Esophagus squamous epithelium (tissue), 5 donors: ENCODE measurements at places on chromosomes 12 and 14.

GRCh38 chr12:21001778-21002177 lies 129.2 kb upstream of the SLCO1B1 start:
- no peak overlapping the region for H3K4me3 ChIP-seq
- no peaks in the 10 kb centered on the region for H3K27me3 ChIP-seq
- no peaks in the 10 kb centered on the region for H3K36me3 ChIP-seq
- no peaks in the 10 kb centered on the region for H3K4me1 ChIP-seq

- H3K27ac ChIP-seq = no peak overlapping the region
- no peaks in the 10 kb centered on the region for H3K27me3 ChIP-seq
- H3K4me1 ChIP-seq = no peaks in the 10 kb centered on the region
- DNase-seq = no peak
- no peak overlapping the region for H3K4me3 ChIP-seq
- no peaks in the 10 kb centered on the region for H3K36me3 ChIP-seq
Measured at GRCh38 chr14:46940611-46941010, 289.0 kb upstream of the RPL10L start.

GRCh38 chr12:120586206-120586605 lies 5.0 kb upstream of the POP5 start:
- H3K4me3 ChIP-seq = no peak overlapping the region
- H3K27ac ChIP-seq = no peak overlapping the region
- no peaks in the 10 kb centered on the region for H3K36me3 ChIP-seq
- no peaks in the 10 kb centered on the region for H3K27me3 ChIP-seq

DNA sequence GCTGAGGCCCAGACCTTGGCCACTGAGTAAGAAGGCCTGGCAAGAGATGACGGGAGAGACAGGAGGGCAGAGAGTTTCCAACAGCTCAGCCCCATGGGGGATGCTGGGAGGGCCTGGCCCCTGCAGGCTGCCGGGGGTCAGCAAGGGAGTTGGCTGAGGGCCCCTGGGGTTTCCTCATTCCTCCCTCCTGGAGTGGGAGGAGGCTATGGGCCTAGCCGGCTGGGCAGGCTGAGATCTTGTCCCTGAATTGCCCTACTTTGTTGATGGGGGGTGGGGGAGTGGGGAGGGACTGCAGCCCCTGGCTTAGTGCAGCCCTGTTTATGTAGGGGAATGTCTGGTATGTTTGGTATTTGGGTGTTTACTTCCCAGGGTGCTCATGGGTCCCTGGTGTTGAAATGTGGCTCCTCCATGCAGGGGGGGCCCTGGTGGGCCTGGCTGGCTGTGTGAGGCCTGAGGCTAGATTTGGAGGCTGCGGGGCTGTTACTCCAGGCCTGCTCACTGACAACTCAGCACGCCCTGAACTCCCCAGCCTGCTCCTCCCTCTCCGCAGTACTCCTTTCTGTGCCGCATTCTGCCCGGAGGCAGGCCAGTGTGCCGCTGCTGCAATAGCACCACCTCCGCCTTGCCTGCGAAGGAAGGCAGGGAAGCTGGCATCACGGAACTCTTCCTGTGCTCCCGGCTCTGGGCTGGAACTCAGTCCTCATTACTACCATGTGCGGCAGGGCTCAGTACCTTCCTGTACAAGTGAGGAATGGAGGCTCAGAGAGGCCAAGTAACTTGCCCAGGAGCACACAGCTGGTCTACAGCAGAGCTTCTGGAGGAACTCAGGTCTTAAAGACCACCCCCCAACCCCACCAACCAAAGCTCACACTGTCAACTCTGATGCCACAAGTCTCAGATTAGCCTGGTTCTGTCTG lies 25.3 kb downstream of the JDP2 start:
- peaks cover 56% of the 10 kb centered on the region for H3K4me1 ChIP-seq
- H3K27ac ChIP-seq = peak overlapping the region; percentile 83
- H3K36me3 ChIP-seq = peaks cover 28% of the 10 kb centered on the region
- H3K4me3 ChIP-seq = no peak overlapping the region

DNA sequence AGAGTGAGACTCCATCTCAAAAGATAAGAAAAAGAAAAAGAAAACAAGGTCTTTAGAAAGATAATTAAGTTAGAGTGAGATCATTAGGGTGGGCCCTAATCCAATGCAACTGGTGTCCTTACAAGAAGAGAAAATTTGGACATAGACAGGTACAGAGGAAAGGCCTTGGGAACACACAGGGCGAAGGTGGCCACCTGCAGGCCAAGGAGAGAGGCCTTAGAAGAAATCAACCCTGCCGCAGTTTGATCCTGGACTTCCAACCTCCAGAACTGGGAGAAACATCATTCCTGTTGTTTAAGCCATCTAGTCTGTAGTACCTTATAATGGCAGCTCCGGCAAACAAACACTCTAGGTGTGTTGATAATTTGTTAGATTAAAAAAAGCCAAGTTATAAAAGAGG lies 491.9 kb downstream of the MED13L start:
- no peak overlapping the region for H3K27ac ChIP-seq
- no peak overlapping the region for H3K4me3 ChIP-seq
- DNase-seq = no peak
- H3K4me1 ChIP-seq = no peaks in the 10 kb centered on the region

DNA sequence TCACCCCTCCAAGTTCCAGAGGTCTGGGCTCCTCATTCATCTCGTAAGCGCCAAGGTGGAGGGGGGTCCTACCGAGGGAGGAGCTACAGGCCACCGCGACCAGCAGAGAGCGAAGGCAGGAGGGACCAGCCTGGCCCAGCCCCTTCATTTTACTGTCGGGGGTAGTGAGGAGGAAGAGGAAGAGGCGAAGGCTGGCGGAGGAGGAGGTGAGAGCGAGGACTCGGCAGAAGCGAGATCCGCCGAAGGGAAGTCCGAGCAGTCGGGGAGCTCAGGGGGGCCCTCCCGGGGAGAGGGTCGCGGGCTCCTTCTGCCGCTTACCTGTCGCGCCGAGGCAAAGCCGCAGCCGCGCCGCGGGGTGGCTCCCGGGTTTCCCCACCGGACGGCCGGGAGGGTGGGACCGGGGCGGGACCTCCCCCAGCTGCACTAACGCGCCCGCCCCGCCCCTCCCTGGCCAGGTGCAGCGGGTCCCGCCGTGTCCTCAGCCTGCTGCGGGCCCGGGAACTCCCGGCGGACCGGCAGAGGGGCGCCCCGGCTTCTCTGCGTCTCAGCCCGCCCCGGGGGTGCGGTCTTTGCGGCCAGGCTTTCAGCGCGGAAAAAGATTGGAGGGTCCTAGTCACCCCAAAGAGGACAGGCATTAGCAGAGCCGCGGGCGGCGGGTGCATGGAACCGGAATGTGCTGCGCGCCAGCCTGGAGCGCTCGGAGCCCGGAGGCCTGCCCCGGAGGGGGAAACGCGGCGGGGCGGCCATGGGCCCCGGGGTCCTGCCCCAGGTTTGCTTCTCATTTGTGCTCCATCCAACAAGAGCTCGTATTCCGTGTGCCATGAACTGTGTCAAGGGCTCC lies at the start of gene GALNT6:
Gene GALNT6, minus strand, starts transcription at position 124 of the 841 bp plus-strand sequence. CDS start 11,625 bp downstream, outside the sequence.
- H3K27ac ChIP-seq = peak within 1 kb of the TSS; percentile 34
- H3K36me3 ChIP-seq = no peaks in the 10 kb centered on the region
- H3K4me3 ChIP-seq = peak within 1 kb of the TSS; percentile 67

GRCh38 chr12:3243376-3244084 lies 166.4 kb downstream of the TSPAN9 start:
- no peak for DNase-seq
- no peak overlapping the region for H3K4me3 ChIP-seq
- H3K36me3 ChIP-seq = no peaks in the 10 kb centered on the region
- no peaks in the 10 kb centered on the region for H3K4me1 ChIP-seq

- H3K4me1 ChIP-seq = peaks cover 21% of the 10 kb centered on the region
- H3K27me3 ChIP-seq = no peaks in the 10 kb centered on the region
- H3K4me3 ChIP-seq = no peak overlapping the region
- DNase-seq = no peak
- no peaks in the 10 kb centered on the region for H3K36me3 ChIP-seq
- H3K27ac ChIP-seq = peak overlapping the region; percentile 10
Measured at GRCh38 chr14:100062590-100062989, 2.6 kb upstream of the EVL start.

GRCh38 chr14:105862581-105863239 lies 336.3 kb downstream of the TMEM121 start:
- H3K4me1 ChIP-seq = no peaks in the 10 kb centered on the region
- no peak overlapping the region for H3K27ac ChIP-seq
- no peak overlapping the region for H3K4me3 ChIP-seq

DNA sequence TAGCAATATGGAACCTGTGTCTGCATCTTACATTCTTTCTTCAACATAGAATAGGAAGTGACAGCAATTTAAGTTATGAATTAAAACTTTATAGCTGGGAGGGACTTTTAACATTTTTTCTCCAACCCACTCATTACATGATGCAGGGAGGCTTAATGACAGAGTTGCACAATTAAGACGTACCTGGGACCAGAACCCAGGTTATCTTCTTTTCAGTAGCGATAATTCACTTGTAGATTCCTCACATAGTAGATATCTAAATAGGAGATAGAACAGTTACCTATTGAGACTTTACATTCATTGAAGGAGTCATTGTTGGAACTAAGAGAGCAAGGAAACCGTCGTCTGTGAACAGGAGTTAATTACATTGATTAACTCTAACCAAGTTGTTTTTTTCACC lies 5.1 kb downstream of the SRGAP1 start:
- peaks cover 17% of the 10 kb centered on the region for H3K4me1 ChIP-seq
- H3K4me3 ChIP-seq = no peak overlapping the region

- H3K4me1 ChIP-seq = peaks cover 44% of the 10 kb centered on the region
- no peak for DNase-seq
- H3K27me3 ChIP-seq = no peaks in the 10 kb centered on the region
- H3K27ac ChIP-seq = peak overlapping the region; percentile 97
Measured at GRCh38 chr12:110498984-110499706, 2.8 kb downstream of the VPS29 start.

DNA sequence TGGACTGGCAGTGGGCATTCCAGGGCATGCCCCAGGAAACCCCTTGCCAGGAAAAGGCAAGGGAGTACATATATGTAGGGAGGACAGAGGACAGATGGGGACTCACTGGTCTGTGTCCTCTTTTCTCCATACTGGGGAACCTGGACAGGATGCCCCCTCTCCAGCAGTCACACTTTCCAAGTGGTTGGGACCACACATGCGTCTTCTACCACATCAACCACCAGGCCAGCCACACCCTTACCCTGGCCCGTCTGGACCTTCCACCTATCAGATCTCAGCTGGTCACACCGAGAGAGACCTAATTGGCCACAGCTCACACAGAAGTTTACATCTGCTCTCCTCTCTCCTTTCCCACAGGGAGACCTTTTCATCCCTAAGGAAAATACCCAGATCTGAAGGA lies 8.3 kb downstream of the ANKRD33 start:
- H3K27ac ChIP-seq = peak overlapping the region; percentile 63
- DNase-seq = no peak
- H3K4me3 ChIP-seq = no peak overlapping the region
- H3K36me3 ChIP-seq = no peaks in the 10 kb centered on the region
- peaks cover 3% of the 10 kb centered on the region for H3K27me3 ChIP-seq
